ENCODE measurements at places on chromosomes 1 and 21.

- DNase-seq, result no peak
Observed at GRCh38 chr1:175369696-175370095, 177.1 kb upstream of the KIAA0040 start.

- no peak for DNase-seq
Observed at GRCh38 chr1:203668401-203668800, 41.8 kb downstream of the ATP2B4 start.

DNA sequence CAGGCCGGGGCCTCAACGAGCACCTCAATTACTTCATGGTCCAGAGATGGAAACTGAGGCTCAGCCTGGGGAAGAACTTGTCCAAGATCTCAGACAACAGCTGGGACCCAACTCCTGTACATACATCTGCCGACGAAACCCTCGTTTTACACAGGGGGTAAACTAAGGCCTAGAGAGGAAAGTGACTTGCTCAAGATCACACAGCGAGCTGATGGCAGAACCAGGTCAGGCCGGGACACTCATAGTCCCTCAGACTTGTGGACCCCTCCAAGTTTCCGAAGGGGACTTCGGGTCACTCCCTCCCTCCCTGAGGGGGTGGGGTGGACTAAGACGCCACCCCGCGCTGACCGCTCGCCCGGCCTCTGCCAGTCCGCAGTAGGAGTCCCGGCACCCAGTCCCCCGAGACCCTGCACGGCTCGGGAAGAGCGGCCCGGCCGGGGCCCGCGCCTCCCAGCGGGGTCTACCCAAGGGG lies 430 bp downstream of the WASF2 start:
- DNase-seq, result no peak

DNA sequence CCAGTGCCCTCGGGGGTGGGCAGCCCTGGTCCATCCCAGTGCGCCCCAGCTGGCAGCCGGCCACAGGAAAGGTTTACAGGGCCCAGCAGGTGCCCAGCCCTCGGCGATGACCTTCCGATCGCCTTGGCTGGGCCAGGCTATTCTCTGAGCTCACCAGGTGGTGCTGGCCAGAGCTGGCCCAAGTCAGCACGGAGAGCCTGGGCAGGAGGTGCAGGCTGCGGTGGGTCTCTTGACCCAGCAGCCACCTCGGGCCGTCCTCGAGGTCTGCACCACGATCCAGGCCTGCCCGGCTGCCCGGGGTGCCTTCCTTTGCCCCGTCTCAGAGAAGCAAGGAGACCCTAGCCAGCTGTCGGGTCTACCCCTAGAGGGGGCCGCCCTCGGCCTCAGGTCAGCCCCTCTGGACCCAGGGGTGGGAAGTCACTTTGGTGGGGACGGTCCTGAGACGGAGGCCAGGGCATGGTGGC lies 370 bp downstream of the PERM1 start:
- no peak for DNase-seq

DNA sequence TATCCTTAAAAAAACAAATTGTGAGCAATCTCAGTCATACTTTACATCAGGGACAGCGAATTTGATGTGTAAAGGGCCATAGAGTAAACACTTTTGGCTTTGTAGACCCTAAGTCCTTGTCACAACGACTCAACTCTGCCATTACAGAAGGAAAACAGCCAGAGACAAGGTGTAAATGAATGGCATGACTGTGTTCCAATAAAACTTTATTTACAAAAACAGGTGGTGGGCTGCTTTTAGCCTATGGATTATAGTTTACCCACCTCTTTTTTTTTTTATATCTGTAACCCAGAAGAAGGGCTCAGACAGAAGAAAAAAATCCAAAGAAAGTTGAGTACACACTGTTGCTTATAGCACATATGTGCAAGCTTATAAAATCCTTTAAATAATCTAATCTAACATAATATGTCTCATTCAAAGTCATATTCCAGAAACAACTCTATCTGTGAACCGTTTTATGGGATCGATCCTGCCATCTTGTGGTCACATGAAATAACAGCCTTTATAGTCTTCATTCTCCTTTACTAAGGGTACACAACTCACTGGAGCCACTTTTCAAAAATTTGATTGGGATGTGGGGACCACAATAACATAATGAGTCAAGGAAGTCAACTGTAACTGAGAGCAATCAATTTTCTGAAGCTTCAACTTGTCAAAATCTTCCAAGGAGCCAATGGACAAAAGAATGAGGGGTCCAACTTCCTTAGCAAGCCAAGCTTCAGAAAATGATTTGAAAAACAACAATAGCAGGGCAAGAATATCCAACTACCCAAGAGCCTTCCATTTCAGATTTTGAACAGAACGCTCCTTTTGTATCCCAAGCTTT lies 142.2 kb upstream of the KRTAP19-8 start:
- DNase-seq, result peak; percentile 29

GRCh38 chr1:204301171-204301957 lies 58.4 kb downstream of the PLEKHA6 start:
- peak; percentile 96 for DNase-seq

DNA sequence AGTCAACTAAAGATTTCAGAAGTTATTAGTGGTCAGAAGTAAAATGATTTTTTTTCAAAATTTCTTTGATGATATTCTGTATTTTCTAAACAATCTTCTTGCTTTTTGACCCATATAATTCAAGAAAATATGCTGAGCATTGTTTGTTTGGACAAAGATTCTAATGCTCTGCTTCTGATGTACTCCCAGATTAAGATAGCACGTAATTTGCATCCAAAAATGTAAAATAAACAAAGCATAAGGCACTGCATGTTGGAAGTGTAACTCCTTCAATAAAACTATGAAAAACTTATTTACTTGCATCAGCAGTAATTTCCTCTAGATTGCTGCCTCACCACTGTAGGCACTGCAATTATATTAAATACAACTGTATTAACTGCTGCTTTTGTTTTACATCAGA lies 1054.1 kb downstream of the TTLL7 start:
- no peak for DNase-seq

GRCh38 chr1:31872658-31873636 lies 57.1 kb upstream of the SPOCD1 start:
- no peak for DNase-seq

DNA sequence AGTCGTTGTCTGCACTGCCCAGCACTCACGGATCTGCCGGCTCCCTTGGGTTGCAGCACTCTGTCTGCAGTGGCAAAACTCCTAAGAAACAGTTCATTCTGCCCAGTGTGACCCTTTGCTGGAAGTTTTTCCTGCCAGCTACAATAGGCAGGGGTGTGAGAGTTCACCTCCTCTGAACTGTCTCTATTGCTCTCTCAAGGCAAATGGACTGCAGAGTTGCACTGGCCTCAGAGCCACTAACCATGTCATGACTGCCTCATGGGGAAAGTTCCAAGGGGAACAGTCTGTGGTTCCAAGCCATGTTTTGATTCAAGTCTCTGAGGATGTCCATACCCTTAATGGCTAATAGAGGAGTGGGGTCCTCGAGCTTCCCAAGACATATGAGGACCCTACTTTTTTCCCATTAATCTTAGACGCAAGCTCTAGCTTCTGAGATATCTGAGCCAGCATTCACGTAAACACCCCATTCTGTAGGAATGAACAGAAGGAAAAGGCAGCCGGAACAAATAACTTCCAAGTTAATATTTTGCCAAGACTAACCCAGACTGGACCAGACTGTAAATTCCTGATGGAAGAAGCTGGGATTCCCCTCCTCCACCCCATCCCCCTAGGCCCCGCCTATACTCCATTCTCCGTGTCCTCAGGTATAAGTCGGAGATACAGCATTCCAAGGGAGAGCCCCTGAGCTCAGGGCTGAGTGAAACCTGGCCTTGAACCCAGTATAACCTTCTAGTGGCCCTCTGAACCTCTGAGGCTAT lies 93.8 kb upstream of the AKT3 start:
- DNase-seq, result no peak

DNA sequence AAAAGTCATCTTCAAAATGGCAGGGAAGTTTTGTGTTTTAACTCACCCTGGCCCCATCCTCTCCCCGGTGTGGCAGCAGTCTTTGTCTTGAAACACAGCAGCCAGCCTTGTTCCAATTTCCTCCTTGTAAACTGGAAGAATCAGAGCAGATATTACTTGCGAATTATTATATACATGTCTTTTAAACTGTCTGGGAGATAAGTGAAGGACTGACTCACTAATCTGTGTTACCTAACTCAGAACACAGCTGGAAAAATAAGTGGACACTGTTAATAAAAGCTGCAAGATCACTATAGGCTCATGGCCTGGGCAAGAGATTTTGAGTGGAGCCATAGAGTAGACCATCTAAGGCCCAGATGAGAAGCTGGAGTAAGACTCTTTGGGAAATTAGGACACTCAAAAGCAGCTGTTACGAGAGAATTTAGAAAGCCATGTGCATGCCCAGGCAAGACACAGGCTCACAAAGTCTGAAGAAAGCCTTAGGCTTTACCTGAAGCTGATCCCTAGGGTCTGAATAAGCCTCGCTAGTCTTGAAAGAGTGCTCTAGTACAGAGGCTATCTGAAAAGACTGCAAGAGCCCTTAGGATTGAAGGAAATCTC lies 233.0 kb upstream of the RAB4A start:
- DNase-seq, result no peak

DNA sequence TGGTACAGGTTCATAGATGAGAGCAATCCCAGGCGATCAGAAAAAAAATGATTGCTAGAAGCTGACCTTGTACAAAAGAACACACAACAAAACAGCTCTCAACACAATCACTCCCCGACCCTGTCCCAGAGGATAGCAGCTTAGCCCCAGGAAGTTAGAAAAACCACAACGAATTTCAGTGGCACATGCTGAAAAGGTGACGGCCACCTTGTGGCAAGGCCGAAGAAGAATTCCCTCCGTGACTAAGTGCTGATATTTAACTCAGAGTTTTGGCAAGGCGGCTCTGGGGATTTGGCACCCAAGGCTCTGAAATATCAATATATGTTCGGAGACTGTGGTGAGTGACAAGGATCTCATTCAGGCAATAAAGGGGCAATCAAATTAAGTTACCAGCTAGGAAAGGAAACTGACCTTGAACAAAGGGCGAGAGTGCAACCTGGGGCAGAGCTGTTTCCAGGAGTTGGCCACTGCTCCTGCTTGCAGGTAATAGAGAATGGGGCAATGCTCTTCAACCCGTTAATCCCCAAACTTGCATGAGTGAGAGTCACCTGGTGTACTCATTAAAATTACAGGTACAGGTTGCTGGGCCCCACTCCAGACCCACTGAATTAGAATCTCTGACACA lies 96.2 kb downstream of the BEND5 start:
- DNase-seq, result no peak

DNA sequence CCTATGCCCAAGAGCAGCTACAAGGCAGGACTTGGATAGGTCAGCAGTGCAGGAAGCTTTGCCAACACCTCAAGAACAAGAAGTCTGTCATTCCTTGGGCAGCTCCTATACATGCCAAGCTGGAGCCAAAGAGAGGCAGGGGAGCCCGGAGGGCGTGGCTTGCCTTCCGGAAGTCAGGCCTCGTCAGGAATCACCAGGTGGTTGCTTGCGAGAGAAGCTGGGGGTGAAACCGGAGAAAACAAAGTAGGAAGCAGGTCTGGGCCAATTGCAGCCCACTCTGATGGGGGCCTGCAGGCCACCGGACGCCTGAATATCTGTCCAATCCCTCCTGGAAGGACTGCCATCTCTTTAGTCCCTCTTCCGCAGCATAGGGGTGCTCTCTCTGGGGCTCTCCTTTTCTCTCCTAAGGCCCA lies 794 bp upstream of the FAM76A start:
- peak; percentile 2 for DNase-seq

DNA sequence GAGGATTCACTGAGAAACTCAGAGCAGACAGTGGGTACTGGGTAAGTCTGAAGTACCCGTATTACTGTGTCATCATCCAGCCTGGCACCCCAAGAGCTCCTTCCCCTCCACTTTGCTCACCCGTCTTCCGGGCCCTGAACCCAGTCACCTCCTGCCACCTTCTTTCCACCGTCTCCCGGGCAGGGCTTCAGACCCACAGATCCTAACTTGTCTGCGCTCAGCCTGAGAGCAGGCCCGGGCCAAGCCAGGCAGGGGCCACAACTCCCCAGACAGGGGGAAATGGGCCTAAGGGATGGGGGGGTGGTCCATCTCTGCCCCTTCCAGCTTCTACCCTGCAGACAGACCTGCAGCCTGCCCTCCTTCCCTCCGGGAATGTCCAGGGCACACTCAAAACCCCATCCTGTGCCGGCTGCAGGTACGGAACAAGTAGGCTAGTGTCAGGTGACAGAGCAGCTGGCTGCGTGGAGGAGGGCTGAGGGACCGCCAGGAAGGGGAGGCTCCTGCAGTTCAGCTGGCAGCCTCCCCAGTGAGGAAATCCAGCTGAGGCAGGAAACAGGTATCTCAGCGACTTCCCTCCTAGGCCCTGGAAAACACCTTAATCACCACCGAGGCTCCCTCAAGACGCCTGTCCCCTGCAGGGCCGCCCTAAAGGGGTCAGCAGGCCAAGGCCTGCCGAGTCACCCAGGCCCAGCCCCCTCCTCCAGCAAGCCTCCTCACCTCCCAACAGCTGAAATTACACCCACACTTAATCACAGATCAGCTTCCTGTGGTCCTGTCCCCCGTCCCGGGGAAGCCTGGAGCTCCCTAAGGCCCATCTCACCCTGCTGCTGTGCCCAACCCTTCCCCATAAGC lies 3.5 kb downstream of the HSPG2 start:
- no peak for DNase-seq
